Stimulated activated CD4-positive, alpha-beta T cell treated with anti-CD3 and anti-CD28 coated beads, Interleukin-2, amount 100 ng/mL, for 24 hours (primary cell): ENCODE measurements at places on chromosomes 6 and 20.

DNA sequence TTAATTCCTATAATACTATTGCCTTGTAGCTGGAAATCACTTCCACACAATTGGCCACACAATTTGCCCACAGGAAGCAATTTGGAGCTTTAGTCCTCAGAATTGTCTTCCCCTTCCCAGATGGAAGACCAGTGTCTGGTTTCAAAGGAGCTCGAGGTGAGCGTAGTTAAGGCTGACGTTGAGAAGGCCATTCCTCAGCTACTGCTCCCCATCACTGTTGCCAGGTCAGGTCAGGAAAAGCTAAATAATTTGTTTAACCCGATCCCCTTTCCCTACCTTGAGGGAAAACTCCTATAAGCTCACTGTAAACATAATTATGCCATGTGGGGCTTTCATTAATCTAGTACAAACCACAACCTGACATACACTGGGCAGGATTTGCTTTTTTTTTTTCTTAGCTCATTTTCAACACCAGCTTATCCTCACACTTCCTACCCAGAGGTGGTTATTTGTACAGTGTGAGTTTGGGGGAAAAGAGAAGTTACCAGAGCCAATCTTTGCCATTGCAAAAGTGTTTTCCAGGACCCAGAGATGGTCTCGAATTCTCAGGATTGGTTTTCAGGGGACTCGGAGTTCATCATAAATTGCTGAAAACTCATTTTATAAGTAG lies 242.7 kb downstream of the CLIC5 start:
- DNase-seq: no peak

DNA sequence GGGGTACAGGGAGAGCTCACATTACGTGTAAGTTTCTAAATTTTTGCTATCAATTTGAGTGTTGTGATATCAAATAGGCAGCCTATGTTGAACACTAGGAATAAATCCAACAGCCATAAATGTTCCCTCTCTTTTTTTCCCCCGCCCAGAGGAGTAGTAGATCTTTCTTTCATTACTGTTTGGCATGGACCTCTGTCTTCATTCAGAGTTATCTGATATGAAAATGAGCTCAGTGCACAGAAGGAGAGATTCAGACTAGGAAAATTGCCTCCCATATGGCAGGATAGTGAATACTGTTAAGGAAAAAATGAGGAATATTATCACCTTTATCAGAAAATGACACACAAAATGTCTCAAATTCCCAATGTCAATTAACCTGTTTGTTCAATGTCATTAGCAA lies 110.0 kb upstream of the EYS start:
- DNase-seq: no peak

DNA sequence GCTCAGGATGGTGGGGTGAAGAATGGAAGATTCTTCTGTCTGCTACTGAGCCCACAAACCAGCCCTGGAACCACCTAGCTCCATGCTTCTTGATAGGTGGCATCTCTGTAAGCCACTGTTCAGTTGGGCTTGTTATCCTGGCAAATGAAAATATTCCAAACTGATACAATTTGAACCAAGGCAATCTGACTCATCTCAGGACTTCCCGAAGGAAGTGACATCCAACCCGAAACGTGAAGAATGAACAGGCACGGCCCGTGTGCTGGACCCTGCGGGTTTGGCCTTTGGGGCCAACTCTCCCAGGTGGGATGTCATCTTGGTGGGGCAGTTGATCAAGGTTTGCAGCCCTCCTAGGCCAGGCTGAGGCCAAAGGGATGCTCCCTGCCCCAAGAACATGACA lies 160.3 kb downstream of the PREX1 start:
- DNase-seq: no peak

- no peak for DNase-seq
These were observed 196.6 kb downstream of the OTOR start for GRCh38 chr20:16944745-16945144.

DNA sequence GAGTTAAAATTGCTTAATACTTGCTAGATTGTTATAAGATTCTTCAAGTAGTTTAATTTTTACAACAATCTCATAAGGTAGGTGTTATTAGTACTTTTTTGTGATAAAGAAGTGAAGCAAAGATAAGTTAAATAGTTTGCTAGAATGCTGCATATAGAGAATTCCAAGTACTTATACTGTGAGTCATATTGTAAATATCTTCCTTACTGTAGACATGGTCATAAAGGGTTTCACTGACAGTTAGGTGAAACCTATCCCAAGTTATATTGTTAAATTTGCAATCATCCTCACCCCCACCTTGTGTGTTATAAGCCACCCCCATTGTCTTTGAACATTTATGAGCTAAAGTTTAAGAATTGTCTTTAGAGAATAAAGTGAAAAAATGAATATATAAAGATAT lies 142.0 kb downstream of the FAM83B start:
- DNase-seq: no peak

GRCh38 chr6:129006724-129007514 lies 124.0 kb downstream of the LAMA2 start:
- no peak for DNase-seq

DNA sequence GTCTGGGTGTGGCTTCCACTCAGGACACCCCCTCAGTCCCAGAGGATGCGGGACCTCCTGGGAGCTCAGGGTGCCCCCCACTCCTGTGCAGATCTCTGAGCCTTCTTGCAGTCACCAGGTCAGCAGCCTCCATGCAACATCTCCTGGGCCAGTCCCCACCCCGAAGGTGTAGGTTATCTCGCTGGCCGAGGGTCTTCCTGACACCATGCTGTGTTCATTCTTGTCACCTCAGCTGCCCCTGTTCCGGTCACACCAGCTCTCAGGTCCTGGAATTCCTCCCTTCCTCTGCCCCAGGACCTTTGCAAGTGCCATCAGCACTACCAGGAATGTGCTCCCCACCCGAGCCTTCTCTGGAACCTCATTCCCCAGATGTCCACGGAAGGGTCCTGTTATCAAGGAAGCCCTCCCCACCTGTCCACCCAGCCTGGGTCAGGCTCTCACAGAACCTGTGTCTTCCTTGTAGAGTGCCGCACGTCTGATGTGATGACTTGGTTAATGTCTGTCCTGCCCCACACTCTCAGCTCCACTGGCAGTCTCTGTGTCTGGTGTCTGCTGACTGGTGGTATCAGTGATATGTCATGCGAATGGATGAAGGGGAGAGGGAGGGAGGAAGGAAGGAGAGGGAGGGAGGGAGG lies 329.6 kb downstream of the TAF4 start:
- DNase-seq: no peak

DNA sequence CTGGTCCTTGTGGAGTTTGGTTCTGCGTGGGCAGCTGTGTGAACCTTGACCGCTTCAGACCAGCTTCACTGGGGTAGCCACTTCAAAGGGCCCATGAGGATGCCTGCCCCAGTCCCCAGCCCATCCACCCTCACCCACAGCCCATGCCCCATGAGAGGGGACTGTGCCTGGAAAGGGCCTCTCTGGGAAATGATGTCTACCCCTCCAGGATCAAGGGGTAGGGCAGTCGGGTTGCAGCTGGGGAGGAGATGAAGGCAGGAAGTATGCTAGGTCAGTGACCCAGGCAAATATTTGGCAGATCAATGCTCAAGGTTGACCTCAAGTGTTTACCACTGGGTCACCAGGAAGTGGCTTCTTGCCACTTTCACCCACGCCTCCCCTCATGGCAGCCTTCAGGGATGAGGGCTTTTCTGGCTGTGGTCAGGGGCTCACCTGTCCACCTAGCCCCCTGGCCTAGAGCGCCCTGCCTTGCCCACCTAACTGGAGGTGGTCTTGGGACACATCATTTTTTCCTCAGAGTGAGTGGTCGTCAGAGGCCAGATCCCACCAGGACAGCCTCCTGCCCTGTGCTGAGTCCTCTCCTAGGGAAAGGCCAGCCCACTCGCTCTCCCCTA lies 109.5 kb downstream of the SNX5 start:
- no peak for DNase-seq

- DNase-seq: no peak
These were observed 31.7 kb downstream of the C6orf58 start for GRCh38 chr6:127608554-127609270.

DNA sequence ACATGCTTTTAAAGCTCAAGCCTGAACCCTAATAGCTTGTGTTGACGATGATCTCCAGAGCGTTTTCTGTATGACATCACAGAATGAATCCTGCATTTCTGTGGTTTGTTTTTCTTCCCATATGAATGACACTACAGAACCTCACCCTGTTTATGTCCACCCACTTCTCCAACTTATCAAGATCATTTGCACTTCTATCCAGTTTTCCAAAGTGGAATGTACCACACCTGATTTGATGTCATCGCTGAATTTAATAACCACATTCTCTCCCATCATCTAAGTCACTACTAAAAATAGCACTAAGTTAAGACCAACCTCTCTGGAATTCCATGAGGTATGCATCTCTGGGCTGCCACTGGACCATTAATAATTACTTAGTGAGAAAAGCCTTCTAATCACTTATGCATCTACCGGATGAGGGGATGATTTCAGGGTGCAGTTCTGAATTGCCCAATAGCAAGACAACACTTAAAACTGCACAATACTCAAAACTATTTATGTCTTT lies 33.3 kb upstream of the CITED2 start:
- no peak for DNase-seq

GRCh38 chr20:54452277-54452676 lies 23.1 kb upstream of the DOK5 start:
- DNase-seq: no peak

DNA sequence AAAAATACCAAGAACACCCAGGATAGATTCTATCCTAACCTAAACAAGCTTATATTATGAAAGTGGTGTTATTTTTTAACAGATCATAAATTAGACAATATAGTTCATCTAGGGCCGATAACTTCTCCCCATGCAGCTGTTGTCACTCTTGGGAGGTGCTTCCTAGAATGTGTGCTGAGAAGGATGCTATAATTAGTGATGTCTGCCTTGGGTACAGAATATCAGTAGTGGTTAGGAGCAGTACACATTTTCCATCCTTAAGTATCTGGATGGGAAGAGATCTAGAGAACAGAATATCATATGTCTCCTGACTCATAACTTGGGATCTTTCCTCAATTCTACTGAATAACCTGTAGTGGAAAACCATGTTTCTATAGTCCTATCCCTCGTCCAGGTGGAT lies 214.5 kb downstream of the BCKDHB start:
- DNase-seq: no peak

GRCh38 chr20:46954490-46955038 lies 59.9 kb downstream of the EYA2 start:
- DNase-seq: no peak

- DNase-seq: no peak
These were observed 248.8 kb downstream of the TFAP2A start for GRCh38 chr6:10166031-10166430.
